ENCODE measurements at places on chromosomes 3 and 15. TPM values are rescaled to one million over a fixed set of nuclear protein-coding genes. Genes with fewer than 3 reads are reported as not detected.

DNA sequence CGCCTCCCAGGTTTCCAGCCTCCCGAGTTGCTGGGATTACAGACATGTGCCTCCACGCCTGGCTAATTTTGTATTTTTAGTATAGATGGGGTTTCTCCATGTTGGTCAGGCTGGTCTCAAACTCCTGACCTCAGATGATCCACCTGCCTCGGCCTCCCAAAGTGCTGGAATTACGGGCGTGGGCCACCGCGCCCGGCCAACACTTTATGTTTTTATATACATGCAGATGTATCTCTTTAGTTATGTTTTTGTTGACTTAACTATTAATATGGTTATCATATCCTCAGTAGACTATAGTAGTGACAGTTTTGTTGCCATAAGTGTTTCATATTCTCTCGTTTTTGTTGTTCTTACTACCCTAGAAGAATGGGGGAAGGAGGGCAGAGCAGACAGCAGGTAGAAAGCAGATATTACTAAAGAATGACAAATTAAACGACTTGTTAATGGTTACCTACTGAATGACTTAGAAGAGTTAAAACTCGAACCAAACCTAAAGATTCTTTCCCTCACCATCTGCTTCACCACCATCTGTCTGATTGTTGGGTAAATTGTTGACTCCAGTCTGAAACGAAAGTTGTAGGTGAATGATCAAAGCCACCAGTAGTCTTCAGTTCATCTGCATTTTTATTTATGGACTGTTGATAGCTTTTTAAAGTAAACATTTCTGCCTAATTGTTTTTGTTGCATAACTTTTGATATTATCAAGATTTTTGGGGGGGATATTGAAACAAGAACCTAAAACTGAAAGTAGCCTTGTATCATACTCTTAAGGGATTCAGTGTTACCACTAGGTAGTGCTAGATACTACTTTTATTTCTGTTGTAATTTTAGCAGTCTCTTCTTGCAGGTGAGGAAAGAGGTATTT, 89.3 kb downstream of the RASA2 start:
- no peak for DNase-seq
- no peak overlapping the region for H3K27ac ChIP-seq
- no peak overlapping the region for H3K4me3 ChIP-seq
- H3K36me3 ChIP-seq, result peaks cover 93% of the 10 kb centered on the region
- no peaks in the 10 kb centered on the region for H3K27me3 ChIP-seq

DNA sequence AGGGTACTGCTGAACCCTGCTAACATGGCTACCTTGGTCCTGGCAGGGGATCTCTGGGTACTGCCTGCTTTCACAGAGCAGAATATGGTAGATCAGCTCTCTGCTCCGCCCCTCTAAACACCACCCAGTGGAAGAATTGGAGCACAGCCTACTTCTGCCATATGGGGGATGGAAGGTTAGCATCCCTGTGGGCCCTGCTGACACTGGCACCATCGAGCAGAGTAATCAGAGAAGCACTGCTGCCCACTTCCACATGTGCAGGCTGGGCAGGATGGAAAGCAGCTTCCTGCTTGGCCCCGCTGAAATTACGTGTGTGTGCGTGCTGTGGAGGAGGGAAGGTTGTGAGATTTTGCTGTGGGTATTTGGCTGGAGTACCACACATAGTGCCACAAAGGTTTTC, 24.8 kb downstream of the CCR1 start:
- no peaks in the 10 kb centered on the region for H3K27me3 ChIP-seq
- H3K27ac ChIP-seq, result peak overlapping the region; percentile 51
- H3K36me3 ChIP-seq, result no peaks in the 10 kb centered on the region

GRCh38 chr3:24867783-24868182, 373.1 kb upstream of the THRB start:
- no peak overlapping the region for H3K27ac ChIP-seq
- H3K36me3 ChIP-seq, result no peaks in the 10 kb centered on the region
- no peaks in the 10 kb centered on the region for H3K4me1 ChIP-seq
- no peak overlapping the region for H3K4me3 ChIP-seq
- DNase-seq, result no peak
- no peaks in the 10 kb centered on the region for H3K27me3 ChIP-seq

DNA sequence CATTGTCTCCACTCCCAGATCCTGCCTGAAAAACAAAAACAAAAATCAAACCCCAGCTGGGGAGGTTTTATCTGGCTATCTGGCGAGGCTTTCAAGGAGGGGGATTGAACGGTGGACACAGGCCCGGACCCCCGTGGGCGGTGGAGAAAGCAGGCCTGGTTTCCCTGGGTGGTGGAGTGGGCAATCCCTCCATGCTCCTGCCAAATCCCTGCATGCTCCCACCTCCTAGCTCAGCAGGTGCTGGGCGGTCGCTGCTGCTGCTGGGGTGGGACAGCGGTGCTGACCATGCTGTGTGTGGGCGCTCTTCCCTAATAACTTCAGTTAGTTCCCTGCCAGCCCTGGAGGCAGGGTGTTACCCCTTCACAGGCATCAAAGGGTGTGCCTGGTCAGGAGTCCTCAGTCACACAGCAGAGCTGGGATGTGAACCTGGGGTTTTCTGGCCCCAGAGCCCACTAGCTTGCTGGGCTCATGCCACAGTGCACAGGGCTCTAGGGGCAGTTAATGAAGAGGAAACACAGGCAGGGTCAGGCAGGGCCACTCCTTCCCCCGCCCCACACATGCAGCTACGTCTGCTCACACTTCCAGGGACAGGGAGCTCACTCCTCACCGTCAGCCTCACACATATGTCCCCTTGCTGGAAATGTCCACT, 15.9 kb upstream of the PLXND1 start:
- H3K4me1 ChIP-seq, result peaks cover 88% of the 10 kb centered on the region
- no peak for DNase-seq
- no peaks in the 10 kb centered on the region for H3K27me3 ChIP-seq
- H3K27ac ChIP-seq, result no peak overlapping the region

- H3K4me1 ChIP-seq, result no peaks in the 10 kb centered on the region
- no peaks in the 10 kb centered on the region for H3K36me3 ChIP-seq
- no peak overlapping the region for H3K27ac ChIP-seq
- peak; percentile 48 for DNase-seq
- H3K4me3 ChIP-seq, result no peak overlapping the region
Observed at GRCh38 chr15:51401872-51402517, 60.5 kb downstream of the GLDN start.

DNA sequence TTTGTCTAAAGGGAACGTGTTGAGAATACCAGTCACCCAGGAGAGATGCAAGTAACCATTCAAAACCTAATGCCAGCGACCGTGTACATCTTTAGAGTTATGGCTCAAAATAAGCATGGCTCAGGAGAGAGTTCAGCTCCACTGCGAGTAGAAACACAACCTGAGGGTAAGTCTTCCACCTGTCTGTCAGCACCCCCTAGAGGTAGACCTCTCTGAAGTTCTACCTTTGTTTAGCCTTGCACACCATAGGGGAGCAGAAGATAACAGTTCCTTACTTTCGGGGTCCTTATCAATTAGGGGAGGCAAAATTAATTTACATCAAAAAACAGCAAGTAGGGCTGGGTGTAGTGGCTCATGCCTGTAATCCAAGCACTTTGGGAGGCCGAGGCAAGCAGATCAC, 124.4 kb downstream of the HCN4 start:
- peaks cover 7% of the 10 kb centered on the region for H3K27me3 ChIP-seq
- no peaks in the 10 kb centered on the region for H3K4me1 ChIP-seq
- no peak overlapping the region for H3K27ac ChIP-seq
- no peaks in the 10 kb centered on the region for H3K36me3 ChIP-seq

CDCP1 gene
- 0.38 TPM for polyA plus RNA-seq

- no peaks in the 10 kb centered on the region for H3K36me3 ChIP-seq
- H3K27ac ChIP-seq, result no peak overlapping the region
- no peak for DNase-seq
Observed at GRCh38 chr3:110021659-110022058, 684.3 kb upstream of the DPPA4 start.

DNA sequence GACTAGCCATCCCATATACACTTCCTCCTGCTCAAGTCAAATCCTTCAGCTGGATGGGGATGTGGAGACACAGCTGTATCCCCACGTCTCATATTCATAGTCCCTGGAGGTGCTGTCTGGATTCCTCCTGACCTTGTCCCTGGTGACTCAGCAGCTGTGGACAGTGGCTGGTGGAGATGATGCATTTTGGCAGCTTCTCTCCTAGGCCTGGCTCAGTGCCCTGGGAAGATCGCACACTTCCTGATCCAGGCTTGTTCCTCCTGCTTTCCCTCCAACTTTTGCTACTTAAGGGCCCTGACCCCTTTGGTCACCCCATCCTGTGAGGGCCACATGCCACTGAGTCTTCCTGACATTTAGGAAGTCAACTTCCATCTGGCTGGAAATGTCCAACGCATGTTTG, 44.4 kb downstream of the ADAMTSL3 start:
- no peaks in the 10 kb centered on the region for H3K36me3 ChIP-seq
- no peak overlapping the region for H3K4me3 ChIP-seq
- no peaks in the 10 kb centered on the region for H3K27me3 ChIP-seq

DNA sequence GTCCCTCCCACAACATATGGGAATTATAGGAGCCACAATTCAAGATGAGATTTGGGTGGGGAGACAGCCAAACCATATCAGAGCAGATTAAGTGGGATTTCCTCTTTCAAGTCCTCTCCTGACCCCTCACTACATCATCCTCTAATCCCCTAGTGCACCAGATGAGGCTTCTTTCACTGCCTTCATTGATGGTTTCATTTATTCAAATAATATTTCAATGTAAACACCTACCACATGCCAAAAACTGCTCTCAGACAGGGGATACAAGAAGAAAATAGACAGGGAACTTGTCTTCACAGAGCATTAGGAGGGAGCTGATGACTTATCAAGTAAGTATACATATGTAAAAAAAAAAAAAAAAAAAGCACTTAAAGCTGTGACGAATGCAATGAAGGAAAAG, 180.2 kb downstream of the NTRK3 start:
- DNase-seq, result no peak
- H3K27ac ChIP-seq, result no peak overlapping the region
- H3K4me1 ChIP-seq, result no peaks in the 10 kb centered on the region
- H3K36me3 ChIP-seq, result no peaks in the 10 kb centered on the region
- no peak overlapping the region for H3K4me3 ChIP-seq

GRCh38 chr3:197420115-197420514, 121.7 kb upstream of the DLG1 start:
- no peak overlapping the region for H3K4me3 ChIP-seq
- no peaks in the 10 kb centered on the region for H3K36me3 ChIP-seq
- no peaks in the 10 kb centered on the region for H3K4me1 ChIP-seq
- no peaks in the 10 kb centered on the region for H3K27me3 ChIP-seq
- DNase-seq, result no peak
- no peak overlapping the region for H3K27ac ChIP-seq

GRCh38 chr3:83956431-83956830, 1002.4 kb upstream of the CADM2 start:
- no peaks in the 10 kb centered on the region for H3K27me3 ChIP-seq
- no peaks in the 10 kb centered on the region for H3K4me1 ChIP-seq
- no peaks in the 10 kb centered on the region for H3K36me3 ChIP-seq
- H3K27ac ChIP-seq, result no peak overlapping the region

GRCh38 chr3:110579840-110580550, 491.6 kb upstream of the NECTIN3 start:
- no peaks in the 10 kb centered on the region for H3K4me1 ChIP-seq
- H3K4me3 ChIP-seq, result no peak overlapping the region
- no peaks in the 10 kb centered on the region for H3K27me3 ChIP-seq
- H3K27ac ChIP-seq, result no peak overlapping the region

- no peaks in the 10 kb centered on the region for H3K4me1 ChIP-seq
- no peak overlapping the region for H3K27ac ChIP-seq
- no peaks in the 10 kb centered on the region for H3K27me3 ChIP-seq
- no peaks in the 10 kb centered on the region for H3K36me3 ChIP-seq
Observed at GRCh38 chr15:45265506-45265905, 13.5 kb downstream of the SLC28A2 start.

PLSCR5 gene
- polyA plus RNA-seq, result not detected

GRCh38 chr3:149207475-149207874, 14.2 kb downstream of the CP start:
- no peaks in the 10 kb centered on the region for H3K36me3 ChIP-seq
- H3K4me3 ChIP-seq, result no peak overlapping the region
- peaks cover 11% of the 10 kb centered on the region for H3K4me1 ChIP-seq
- no peak overlapping the region for H3K27ac ChIP-seq
- DNase-seq, result no peak

GRCh38 chr3:140499114-140499757, 178.6 kb upstream of the TRIM42 start:
- no peaks in the 10 kb centered on the region for H3K4me1 ChIP-seq
- no peaks in the 10 kb centered on the region for H3K36me3 ChIP-seq
- no peak overlapping the region for H3K4me3 ChIP-seq

GRCh38 chr15:31372635-31373091, 46.0 kb downstream of the KLF13 start:
- H3K27me3 ChIP-seq, result no peaks in the 10 kb centered on the region
- peaks cover 54% of the 10 kb centered on the region for H3K36me3 ChIP-seq
- DNase-seq, result no peak
- no peak overlapping the region for H3K4me3 ChIP-seq

DNA sequence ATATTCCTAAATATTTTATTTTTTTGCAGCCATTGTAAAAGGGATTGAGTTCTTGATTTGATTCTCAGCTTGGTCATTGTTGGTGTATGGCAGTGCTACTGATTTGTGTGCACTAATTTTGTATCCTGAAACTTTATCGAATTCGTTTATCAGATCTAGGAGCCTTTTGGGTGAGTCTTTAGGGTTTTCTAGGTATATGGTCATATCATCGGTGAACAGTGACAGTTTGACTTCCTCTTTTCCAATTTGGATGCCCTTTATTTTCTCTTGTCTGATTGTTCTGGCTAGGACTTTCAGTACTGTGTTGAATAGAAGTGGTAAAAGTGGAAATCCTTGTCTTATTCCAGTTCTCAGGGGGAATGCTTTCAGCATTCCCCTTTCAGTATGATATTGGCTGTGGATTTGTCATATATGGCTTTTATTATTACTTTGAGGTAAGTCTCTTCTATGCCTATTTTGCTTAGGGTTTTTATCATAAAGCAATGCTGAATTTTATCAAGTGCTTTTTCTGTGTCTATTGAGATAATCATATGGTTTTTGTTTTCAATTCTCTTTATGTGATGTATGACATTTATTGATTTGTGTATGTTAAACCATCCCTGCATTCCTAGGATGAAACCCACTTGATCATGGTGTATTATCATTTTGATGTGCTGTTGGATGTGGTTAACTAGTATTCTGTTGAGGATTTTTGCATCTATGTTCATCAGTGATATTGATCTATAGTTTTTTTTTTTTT, 11.4 kb upstream of the SLC9A9 start:
- H3K27ac ChIP-seq, result no peak overlapping the region
- no peak overlapping the region for H3K4me3 ChIP-seq
- no peaks in the 10 kb centered on the region for H3K27me3 ChIP-seq
- DNase-seq, result no peak
